ENCODE measurements at places on chromosomes 6 and 20. TPM values are rescaled to one million over a fixed set of nuclear protein-coding genes. Genes with fewer than 3 reads are reported as not detected.

DNA sequence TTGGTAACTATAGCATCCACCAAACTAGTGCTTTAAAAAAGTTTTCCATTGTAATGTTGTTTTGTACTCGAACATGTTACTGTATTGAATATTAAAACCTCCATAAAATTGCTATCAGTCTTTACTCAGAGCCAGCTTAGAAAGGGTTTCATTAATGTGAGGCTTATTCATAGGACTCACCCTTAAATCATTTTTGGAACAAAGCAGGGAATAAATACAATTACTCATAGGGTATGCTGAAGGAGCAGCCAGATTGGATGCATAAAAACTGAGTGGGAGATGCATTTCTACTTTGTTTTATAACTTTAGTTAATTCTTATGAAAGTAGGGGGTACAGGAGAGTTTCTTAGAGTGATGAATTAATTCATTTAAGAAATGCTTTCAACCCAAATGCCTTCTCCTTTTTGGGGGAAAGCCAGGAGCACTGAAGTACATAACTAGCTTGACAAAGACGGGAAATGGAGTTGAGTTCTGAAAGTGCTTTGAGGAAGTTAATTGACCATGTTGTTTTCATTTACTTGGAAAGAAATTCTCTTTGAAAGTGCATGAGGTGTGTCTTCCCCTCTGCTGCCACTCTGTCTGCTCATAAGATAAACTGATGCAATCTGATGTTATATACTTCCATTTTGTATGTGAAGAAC is 90.3 kb downstream of the RNF144B start:
- no peak for DNase-seq

The TMEM244 gene
- not detected for total RNA-seq

The FERMT1 gene
- total RNA-seq, result 0.08 TPM

- no peak for DNase-seq
These were observed 46.7 kb upstream of the SUPT3H start for GRCh38 chr6:45424451-45424861.

GRCh38 chr6:51817832-51818231 is 269.6 kb downstream of the PKHD1 start:
- no peak for DNase-seq

The GPANK1 gene
- total RNA-seq, result 37.5 TPM

GRCh38 chr6:86943819-86944407 is 6.6 kb downstream of the HTR1E start:
- no peak for DNase-seq

The TNFRSF21 gene
- 3.1 TPM for total RNA-seq

The ASIP gene
- total RNA-seq, result not detected

DNA sequence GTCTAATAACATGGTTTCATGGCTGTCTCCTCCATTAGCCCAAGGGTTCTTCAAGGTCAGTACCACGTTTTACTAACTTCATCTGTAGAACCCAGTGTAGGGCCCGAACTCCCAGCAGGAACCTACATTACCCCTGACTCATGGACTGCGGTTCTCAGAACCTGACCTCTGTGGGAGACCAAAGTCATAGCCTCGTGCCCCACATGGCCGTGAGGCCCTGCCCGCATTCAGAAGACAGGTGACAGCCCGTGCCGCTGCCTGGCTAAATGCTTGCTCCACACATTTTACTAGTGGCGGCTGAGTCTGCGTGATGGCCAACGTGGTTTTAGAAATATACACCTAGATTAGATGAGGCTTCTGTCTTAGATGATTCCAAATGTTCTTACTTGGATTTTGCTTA is 94.9 kb downstream of the CDH4 start:
- DNase-seq, result no peak

DNA sequence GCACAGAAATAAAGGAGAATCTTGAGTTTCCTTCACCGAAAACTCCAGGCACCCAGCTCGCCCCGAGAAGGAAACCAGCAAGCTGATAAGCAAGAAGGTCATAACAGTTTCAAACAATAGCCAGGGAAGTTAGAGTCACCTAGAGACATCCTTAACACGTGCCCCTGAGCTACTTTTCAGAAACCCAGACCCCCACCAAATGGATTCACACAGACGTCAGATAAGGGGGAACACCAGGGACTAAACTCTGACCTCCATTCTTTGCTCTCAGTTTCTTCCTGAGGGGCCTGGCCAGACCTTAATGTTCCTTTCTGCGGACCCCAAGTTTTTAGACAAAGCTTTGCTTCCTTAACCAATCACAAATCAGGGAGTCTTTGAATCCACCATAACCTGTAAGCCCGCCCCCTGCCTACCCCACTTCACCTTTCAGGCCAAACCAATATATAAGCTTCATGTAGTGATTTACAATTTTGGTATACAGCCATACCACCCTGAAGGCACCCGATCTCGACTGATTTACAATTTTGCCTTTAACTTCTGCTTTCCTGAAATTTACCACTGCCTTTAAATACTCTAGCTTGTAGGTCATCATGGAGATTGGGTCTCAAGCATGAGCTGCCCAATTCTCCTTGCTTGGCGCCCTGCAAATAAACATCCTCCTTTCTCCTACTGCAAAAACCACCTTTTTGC is 11.7 kb downstream of the SOD2 start:
- no peak for DNase-seq

GRCh38 chr6:56040889-56041301 is 165.5 kb upstream of the BMP5 start:
- DNase-seq, result no peak

The RIPOR2 gene
- total RNA-seq, result 16.8 TPM

Data from activated T-cell treated with anti-CD3 and anti-CD28 coated beads, Interleukin-2, amount 50 U/mL, for 4 hours (primary cell).